ENCODE measurements at places on chromosomes 2 and 18.

GRCh38 chr2:199070322-199070949, 387.3 kb downstream of the SATB2 start:
- DNase-seq = peak; percentile 16

DNA sequence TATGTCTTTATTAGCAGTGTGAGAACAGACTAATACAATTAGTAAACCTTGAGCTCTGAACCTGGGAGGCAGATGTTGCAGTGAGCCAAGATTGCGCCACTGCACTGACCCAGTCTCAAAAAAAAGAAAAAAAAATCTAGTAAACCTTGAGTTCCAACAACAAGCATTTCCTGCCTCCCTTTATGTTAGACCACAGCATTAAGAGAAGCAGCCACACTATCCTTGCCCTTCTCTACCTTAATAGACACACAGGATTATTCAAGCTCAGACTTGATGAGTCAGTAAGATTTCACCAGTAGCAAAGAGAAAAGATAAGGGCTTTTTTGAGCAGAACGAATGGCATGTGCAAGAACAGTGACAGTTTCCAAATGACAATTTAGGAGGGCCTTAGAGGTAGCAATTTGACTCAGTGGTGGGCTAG, 18.0 kb upstream of the GLS start:
- peak; percentile 67 for DNase-seq

DNA sequence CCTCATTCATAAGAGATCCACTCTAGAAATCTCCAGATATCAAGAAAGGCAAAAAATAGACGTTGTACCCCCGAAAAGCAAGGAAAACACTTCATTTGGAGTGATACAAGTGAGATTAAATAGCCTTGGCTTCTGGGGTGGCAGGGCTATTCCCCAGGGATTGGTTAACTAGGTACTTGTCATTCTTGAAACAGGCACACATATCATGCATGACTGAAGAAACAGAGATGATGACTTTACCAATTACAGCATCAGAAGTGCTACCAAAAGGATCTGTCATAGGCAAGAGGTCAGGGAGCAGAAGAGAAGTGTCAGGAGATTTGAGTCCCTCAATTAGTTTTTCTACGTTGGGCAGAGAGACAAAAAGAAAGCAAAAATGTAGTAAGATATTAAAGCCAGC, 45.2 kb upstream of the NFU1 start:
- DNase-seq = peak; percentile 83

DNA sequence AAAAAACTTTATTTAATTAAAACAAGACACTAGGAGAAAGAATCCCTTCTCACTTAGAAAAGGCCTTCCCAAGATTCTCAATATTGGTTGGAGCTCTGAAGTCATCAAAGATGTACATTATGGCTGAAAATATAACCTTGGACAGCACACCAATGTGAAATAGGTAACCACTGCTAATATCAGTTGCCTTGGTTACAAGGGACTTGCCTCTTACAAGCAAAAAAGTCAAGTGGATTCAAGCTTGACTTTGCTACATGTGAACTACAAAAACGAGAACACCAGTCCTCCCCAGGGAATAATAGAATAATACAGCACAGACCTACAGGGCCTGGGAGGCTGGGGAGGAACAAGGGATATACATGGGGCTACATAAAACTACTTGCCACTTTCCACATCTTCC, 46.1 kb downstream of the NABP1 start:
- no peak for DNase-seq

GRCh38 chr2:108161298-108161697, 78.5 kb upstream of the SULT1C3 start:
- no peak for DNase-seq

- DNase-seq = no peak
Measured at GRCh38 chr2:171018522-171018921, 89.5 kb downstream of the GORASP2 start.

DNA sequence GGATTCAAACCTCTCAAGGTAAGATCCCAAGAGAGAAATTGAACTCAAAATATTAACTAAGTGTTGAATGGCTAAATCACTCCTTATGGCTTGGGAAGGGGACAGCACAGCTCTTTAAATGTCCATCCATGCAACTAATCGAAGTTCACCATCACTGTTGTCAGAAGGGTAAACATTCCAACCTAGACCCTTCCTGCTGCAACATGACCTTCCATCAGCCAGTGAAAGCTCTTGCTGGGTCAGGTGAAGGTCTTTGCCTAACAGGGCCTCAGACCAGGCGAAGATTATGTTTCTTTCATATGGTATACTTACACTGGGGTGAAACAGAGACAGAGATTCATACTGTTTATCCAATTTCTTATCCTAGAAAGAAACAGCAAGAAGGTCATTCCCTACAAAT, 16.4 kb downstream of the IAH1 start:
- DNase-seq = no peak

- DNase-seq = no peak
Measured at GRCh38 chr18:47720741-47721140, 209.7 kb downstream of the SMAD2 start.

- DNase-seq = no peak
Measured at GRCh38 chr2:191705084-191705483, 27.1 kb downstream of the NABP1 start.

DNA sequence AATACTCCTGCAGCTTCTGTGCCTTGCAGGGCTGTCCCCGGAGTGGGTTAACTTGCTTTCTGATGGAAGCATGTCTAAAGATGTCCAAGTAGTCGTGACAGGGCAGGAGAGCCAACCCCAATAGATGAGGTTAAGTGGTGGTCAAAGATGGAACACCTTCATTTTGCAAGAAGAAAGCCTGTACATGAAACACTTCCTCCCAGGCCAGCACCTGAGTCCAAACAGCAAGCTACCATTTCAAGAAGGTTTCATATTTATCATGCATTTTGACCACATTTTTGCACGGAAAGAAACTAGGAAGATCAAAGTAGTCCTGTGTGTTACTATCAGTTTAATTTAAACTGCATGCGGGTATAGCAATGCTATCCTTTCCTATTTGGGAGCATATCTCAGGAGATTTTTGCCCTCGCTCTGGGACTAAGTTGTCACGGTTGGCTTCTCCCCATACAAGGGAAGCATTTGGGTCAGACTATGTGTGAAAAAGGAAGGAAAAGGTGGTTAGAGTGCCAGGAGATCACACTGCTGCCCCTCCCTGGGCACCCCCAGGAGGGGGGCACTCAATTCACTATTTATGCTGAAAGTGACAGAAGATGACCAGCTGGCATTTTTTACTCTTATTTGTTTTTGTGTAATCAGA, 187.6 kb downstream of the ZNF521 start:
- DNase-seq = no peak

DNA sequence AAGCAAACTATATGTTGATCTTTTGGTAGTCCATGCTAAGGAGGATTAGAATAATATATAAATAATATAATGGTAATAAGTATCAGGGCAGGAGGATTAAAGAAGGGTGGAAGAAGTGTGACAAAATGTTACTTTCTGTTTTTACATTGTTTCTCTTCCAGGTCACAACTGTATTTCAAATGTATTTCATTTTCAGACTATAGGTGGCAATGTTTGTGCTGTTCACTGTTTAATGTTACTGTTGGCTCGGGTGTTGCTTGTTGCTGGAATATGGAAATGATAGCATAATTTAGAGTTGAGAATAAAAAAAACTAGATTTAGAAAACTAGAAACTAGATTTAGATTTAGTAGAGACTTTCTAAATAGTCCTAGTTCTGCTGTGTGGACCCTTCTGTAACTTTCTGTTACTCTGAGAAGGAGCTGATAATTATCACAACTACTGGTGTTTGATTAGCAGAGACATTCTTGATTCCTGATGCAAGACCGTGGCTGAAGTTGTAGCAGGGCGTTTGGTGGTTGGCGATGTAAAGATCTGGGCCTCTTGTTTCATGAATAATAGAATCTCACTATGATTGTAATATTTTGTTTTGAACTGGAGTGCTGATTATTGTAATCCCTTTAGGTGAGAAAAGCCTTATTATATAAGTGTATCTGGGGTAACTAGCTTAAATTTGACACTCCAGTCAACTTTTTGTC, 7.9 kb downstream of the NEDD4L start:
- peak; percentile 42 for DNase-seq

DNA sequence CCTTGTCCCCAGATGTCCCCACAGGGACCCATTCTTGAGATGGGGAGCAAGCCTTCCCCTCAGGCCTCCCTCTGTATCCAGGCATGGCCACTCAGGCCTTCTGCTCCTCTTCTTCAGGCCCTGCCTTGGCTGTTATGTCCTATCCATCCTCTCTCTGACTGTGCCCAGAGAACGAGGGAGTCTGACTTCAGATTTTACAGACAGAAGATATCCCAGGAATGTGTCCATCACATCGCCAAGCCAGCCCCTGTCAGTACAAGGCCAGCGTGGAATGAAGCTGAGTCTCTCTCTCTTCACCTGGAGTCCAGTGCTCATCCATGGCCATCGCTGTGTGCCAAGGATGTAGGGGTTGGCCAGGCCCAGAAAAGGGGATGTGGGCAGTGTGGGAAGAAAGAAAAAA, 57.6 kb downstream of the SDC1 start:
- DNase-seq = peak; percentile 47

- DNase-seq = no peak
Measured at GRCh38 chr2:169173876-169174275, 104.5 kb downstream of the DHRS9 start.

- no peak for DNase-seq
Measured at GRCh38 chr18:22483407-22483806, 65.7 kb upstream of the CTAGE1 start.

DNA sequence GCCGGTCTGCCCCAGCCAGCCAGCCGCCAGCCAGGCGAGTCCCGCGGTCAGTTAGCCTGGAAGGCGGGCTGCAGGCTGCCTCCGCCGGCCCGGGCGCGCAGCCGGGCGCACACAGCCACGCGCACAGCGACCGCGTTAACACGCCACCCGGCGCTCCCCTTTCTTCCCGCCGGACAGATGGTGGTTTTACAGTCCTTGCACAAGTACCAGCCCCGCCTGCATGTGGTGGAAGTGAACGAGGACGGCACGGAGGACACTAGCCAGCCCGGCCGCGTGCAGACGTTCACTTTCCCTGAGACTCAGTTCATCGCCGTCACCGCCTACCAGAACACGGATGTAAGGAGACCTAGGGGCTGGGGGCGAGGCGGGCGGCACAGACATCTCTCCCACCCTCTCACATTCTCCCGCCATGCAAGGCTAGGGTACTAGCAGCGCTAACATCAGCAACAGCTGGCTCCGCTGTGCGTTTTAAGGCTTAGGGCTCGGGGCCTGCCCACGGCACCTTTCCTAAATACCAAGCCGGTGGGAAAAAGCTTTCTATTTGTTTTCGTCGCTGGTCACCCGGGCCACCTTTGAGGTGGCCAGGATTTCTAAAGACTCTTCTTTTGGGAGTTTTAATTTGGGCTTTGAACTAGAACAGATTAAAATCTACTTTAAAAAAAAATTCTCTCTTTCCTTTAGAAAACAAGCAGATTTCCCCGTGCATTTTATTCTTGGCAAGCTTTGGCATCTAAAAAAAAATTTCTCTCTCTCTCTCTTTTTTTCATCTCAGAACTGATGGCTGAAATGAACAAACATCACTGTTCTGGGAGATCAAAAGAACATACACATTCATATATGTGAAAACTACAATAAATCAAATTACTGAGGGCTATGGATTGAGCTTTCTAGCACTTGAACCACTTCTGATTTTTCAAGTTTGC, 2.9 kb downstream of the TBR1 start:
- no peak for DNase-seq

GRCh38 chr2:579351-579886, 97.8 kb downstream of the TMEM18 start:
- no peak for DNase-seq

GRCh38 chr2:14188446-14188845, 444.1 kb upstream of the LRATD1 start:
- no peak for DNase-seq

GRCh38 chr2:159706385-159706980, 5.8 kb upstream of the MARCHF7 start:
- DNase-seq = no peak

- peak; percentile 90 for DNase-seq
Measured at GRCh38 chr18:42654556-42654955, 460.9 kb downstream of the RIT2 start.

GRCh38 chr2:54336136-54336976, 80.3 kb upstream of the TSPYL6 start:
- DNase-seq = peak; percentile 43

DNA sequence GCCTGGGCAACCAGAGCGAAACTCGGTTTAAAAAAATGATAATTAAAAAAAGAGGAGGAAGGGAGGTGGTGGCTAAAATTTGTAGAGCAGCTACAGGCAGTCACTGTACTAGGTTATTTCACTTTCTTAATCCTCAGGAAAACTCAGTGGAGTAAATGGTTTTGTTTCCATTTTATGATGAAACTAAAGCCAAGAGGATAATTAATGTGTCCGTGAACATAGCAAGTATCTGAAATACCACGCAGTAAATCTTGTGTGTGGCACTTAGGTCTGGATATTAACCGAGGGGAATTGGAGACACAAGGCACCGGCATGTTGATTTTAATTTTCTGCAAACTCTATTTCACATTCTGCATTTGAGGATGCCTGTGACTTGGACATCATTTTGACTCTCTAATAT, 14.5 kb downstream of the SH3BP4 start:
- DNase-seq = no peak

DNA sequence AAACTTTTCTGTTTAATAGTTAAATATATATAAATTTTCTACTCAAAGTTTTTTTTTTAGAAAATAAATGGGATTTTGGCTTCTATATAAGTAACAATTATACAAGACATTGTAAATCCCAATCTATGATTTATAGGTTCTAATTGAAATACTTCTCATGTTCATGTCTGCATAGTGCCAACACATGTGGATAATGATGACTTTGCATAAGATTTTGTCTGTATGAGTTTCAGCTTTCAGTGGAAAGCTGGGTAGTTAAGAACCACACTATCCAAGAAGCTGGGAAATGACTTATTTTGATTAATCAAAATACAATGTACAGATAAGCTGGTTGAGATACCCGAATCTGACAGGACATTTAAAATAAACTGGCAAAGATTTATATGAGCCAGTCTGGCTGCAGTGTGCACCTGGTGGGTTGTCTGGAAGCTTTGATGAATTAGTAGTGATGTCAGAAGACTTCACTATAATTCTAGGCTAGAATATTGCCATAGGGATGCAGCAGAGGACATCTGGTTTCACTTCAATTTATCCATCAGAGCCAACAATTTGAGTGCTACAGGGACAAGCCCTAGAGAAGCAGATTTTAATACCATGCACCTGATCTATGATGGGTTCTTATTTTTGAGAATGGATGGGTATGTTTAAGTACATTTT, 45.4 kb downstream of the EML6 start:
- no peak for DNase-seq

- DNase-seq = peak; percentile 21
Measured at GRCh38 chr2:102185347-102185746, 1.5 kb upstream of the IL1RL2 start.

DNA sequence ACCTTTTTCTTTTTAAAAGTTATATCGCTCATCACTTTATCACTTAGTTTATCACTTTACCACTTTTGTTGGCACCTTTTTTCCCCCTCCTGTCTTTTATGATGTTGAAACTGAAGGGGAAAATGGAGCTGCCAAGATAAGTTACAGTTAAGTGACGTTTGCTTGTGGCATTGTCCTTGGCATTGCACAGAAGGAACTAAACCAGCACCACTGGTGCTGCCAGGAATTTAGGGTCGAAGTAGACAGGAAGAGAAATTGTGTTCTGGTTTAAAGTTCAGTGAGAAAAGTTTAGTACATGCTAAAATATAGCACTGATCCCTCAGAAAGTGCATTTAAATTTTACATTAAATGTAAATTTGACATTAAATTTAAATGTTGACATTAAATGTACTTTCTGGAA, 49.9 kb downstream of the MYO1B start:
- DNase-seq = no peak

GRCh38 chr18:25141886-25142285, 210.1 kb downstream of the ZNF521 start:
- DNase-seq = no peak

- peak; percentile 61 for DNase-seq
Measured at GRCh38 chr2:170140561-170140960, 37.4 kb upstream of the MYO3B start.
